Mucosa of gallbladder (tissue), 1 donor: ENCODE measurements at places on chromosomes 16 and 17.

DNA sequence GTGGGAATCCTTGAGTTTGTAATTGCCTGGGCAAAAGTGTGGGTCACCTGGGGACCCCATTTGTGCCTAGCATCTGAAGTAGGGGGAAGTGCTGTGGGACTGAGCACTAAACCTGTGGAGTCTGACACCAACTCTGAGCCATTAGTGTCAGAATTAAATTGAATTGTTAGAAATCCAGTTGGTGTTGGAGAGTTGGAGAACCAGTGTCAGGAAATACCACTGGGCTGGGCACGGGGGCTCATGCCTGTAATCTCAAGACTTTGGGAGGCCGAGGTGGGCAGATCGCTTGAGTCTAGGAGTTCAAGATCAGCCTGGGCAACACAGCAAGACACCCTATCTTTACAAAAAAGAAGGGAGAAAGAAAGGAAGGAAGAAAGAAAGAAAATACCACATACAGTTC is 67.5 kb upstream of the BRD7 start:
- no peak for DNase-seq

GRCh38 chr16:70662991-70663523 is 16.7 kb downstream of the IL34 start:
- DNase-seq, result no peak

GRCh38 chr17:74524653-74525464 is 6.4 kb downstream of the CD300LB start:
- no peak for DNase-seq

GRCh38 chr17:19381741-19382444 is 3.6 kb downstream of the MAPK7 start:
- no peak for DNase-seq

DNA sequence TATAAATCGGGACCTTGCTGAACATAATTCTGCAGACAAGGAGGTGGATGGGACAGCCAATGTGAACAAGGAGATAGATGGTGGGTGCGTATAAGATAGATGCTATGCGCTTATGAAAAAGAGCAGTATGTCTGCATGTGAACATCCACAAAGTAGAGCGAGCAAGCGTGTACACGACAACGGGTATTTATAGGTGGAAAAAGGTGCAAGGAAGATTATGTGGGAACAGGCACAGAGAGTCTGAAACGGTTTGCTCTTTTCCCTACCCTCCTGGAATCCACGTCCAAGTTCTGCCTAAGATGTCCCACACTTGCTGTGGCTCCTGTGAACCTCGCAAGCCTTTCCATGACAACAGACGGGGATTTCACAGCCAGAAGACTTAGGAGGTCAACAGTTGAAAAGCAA is 43.0 kb downstream of the SNX11 start:
- DNase-seq, result no peak

DNA sequence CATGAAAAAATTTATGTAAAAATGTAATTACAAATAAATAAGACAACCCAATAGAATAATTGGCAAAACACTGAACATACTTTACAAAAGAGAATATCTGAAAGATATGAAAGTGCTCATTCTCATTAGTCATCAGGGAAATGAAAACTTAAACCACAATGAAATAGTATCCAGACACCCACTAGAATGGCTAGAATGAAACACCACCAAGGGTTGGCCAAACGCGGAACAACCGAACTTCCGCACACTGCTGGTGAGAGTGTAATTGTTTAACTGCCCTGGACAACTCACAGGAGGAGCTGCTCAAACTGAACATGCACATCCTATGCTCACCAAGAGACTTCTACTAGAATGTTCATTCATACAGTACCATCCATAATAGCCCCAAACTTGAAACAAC is 5.8 kb upstream of the ZDHHC7 start:
- no peak for DNase-seq

DNA sequence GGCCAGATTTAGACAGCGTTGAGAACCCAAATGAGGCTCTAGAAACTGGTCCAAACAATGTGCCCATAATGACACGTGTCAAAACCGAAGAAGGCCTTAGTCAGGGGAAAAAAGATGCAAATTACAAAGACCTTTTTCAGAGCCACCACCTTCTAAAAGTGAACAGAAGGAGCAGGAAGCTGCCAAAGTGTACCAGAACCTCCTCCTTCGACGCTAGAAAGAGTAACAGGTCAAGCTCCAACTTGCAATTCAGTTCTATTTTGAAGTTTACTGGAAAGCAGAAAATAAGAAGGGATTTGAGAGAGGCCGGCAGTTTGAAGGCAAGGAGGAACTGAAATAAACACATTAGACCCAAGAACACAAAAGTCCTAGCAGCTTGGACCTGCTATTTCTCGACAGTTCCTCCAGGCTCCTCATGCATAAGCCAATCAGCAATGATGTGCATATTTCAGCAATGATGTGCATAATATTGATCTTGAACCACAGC is 61.8 kb downstream of the XYLT1 start:
- DNase-seq, result no peak

DNA sequence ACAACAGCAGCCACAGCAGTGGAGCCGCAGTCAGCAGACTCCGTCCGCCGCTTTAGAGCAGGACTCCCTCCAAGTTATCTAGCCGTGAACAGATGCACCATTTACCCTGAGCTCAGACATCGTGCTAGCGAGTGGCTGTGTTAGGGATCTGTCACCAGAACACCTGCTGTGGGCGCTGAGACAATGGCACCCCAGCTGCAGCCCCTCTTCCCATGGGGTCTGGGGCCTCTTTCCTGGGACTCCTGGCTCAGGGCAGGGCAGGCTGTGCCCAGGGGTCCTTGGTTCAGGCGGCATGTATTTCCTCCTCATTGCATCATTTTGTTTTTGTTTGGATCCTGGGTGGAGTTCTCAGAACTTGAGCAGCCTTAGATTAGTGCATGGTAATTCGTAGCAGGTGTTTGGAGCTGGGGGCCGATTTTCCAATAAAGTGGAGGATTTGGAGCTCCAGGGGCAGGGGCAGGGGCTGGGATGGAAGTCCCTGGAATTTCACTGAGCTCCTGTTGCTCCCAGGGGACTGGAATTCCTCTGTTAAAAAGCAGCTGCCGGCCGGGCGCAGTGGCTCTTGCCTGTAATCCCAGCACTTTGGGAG is 23.4 kb downstream of the NMRAL1 start:
- no peak for DNase-seq

DNA sequence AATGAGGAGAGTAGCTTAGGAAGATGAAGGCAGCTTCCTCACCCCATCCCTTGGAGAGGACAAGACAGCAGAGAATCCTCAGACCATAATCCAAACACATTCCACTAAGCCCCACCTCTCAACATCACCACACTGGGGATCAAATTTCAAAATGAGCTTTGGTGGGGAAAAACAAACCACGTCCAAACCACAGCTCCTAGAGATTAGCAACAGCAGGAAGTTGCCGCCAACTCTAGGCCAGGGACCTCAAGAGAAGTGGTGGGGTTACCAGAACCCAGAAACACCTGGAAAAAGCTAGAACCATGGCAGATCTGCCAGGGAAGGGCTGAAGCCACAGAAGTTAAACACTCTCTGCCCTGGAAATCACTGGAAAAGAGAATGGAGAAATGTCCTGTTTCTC is 571.6 kb downstream of the HS3ST4 start:
- no peak for DNase-seq
